ENCODE measurements at places on chromosomes 6 and 20.

DNA sequence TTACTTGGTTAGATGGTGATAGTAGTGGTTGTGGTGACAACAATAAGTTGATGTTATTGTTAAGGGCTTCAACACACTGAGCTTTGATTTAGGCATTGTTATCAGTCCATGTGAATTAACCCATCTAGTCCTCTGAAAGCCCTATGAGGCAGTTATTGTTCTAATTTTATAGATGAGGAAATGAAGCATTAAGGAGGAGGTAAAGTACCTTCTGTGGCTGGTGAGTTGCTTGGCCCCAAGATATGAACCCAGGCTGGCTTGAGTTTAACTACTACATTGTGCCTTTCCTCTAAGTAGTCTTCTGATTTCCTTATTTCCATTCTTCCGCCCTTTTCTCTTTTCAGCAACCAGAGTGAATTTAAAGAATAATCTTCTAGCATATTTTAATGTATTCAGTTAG lies 81.7 kb downstream of the QKI start:
- no peak for DNase-seq

DNA sequence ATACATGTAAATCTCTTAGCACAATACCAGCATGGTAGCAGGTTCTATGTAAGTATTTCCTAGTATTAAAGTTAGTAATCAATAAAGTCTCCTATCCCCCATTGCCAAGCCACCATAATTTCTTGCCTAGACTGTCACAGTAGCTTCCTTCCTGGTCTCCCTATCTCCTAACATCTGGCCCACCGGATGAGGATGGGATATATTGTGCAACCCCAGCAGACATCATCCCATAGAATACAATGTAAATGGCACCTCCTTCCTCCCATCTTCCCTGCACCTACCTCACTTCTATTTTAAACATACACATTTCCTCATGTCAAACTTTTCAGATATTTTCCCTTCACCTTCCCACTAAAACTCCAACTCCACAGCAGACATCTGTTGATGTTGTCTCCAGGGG lies 3.5 kb upstream of the BTN3A1 start:
- no peak for DNase-seq

GRCh38 chr6:161954699-161955276 lies 680.9 kb upstream of the AGPAT4 start:
- no peak for DNase-seq

GRCh38 chr20:24458436-24458835 lies 11.0 kb upstream of the SYNDIG1 start:
- no peak for DNase-seq

DNA sequence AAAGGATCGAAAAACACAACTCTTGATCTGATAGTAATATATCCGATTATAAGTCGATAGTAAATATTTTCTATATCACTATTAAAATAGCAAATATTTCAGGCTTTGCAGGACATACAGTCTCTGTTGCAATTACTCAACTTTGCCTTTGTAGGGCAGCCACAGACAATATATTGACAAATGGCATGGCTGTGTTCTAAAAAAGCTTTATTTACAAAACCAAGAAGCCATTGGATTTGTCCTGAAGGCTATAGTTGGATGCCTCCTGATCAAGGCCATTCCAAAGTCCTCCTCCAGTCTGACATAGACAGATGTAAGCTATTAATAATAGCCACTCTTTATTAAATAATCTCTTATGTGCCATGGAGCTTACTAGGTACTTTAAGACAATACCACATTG lies 5.9 kb downstream of the OCSTAMP start:
- DNase-seq: peak; percentile 31

DNA sequence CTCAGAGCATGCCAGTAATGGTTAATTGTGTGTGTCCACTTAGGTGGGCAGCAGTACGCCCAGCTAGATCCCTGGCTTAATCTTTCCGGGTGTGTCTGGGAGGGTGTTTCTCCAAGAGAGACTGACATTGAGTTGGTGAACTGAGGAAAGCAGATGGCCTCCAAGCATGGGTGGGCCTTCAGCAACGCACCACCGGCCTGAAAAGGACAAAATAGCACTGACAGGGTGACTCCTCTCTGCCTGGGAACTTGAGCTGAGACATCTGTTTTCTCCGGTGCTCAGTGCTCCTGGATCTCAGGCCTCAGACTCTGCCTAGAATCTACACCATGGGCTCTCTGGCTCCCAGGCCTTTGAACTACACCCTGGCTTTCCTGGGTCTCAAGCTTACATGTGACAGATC lies 43.2 kb downstream of the C6orf118 start:
- DNase-seq: no peak

- no peak for DNase-seq
These were observed 18.3 kb upstream of the ADGRF4 start for GRCh38 chr6:47680051-47680450.

DNA sequence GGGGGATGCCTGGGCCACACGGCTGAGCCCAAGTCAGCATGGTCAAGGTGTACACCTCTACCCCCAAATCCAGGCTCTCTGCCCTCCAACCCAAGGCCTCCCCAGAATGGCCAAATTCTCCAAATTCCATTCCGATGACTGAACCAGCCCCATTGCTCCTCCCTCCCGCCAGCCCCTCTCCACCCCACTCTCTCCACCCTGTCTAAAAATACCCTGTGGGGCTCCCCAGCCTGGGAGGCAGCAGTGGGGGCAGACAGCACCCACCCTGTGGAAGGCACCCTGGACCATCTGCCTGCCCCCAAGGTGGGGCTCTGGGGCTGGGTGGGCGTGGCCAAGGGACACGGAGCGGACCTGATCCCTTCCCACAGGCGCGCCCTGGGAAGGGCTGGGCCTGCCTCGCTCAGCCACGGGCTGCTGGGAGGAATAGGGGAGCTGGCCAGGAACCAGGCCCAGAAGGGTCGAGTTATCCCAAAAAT lies 11.4 kb downstream of the TEAD3 start:
- peak; percentile 72 for DNase-seq

- DNase-seq: peak; percentile 87
These were observed 50.5 kb upstream of the DST start for GRCh38 chr6:56693246-56693607.

DNA sequence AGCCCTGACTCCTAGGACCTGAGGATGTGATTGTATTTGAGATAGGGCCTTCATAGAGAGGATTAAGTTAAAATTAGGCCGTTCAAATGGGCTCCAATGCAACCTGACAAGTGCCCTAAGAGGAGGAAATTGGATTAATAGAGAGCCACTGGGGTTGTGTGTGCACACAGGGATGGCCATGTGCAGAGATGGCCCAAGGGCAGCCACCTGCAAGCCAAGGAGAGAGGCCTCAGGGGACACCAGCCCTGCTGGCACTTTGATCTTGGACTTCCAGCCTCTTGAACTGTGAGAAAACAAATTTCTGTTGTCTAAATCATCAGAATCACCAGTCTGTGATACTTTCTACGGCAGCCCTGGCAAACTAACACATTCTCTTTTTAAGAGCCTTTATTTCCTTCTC lies 598.8 kb downstream of the UTRN start:
- DNase-seq: no peak

DNA sequence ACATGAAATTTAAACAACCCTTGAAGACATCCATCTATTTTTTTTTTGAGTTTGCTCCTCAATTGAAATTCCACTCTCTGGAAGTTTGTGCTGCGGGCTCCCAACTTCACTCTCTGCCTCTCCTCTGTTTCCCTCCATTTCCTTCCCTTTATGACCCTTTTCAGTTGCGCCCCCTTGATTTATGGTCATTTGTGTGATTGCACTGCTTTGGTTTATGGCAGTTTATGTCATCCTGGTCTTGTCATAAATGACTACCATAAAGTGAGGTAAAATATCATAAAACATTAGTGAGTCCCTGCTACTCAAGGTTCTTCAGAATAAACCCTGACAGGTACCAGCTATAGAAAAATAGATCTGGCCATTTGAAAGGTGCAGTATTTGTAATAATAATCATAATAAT lies 348.3 kb upstream of the ZFP64 start:
- DNase-seq: no peak

- DNase-seq: no peak
These were observed 61.3 kb upstream of the FERMT1 start for GRCh38 chr20:6184086-6184485.

DNA sequence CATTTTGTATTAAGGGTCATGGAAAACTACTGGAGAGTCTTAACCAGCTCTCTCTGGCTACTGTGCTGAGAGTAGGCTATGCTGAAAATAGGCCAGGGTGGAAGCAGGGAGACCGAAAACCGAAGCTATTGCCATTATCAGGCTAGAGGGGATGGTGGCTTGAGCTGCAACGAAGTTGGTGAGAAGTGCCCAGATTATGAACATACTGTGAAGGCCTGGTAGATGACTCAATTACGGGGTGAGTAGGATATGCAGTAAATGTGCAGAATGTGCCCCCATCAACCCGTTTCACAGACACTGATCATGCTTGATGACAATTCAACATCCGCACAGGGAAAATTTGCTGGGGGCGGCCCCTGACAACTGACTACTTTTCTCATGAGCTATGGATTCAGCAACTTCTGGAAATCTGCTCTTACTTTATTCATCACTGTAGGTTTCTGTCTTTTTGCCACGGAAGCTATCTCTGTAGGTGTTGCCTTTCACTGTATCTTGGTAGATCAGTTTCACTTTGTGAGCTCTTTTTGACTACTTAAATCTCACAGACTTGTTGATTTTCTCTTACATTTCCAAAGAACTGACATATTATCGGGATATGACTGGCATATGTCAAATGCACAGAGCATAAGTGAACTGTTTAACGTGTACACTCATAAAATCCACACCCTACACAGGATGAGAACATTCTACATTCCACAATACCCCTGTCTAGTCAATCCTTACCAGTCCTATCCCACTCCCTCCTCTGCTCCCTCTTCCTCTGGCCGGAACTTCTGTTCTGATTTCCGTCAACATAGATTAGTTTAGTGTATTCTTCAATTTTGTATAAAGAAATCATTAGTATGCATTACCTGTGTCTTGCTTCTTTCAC lies 15.5 kb upstream of the MEP1A start:
- DNase-seq: no peak

DNA sequence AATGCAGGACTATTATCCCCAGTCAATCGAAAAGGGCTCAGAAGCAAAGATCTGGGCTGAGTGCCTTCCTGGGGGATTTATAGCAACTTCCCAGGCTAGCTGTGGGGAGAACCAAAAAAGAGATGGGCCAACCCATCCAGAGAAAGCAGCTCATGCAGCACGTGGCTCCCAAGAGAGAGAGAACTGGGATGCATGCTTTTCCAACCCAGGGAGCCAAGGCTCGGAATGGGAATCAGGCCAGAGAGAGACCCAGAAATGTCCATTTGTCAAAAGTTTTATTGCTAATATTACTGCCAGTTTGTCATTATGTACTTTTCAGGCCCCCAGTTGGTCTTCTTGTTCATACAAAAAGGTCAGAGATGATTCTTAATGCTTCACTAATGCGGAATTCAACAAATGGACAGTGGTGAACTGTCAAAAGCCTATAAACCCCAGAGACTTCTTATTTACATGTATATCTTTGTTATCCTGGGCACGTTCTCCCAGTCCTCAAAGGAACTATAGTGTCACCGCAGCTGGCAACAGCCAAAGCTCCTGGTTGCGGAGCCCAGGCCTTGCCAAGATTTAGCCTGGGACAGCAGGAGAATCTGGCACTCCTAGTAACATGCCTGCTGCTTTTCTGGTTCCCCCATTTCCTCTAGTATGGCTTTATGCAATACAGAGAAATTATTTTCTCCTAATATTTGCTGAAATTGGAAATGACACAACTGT lies 139.1 kb upstream of the POU3F2 start:
- DNase-seq: no peak

- DNase-seq: peak; percentile 67
These were observed 134.7 kb upstream of the RNF24 start for GRCh38 chr20:4150070-4150441.

- DNase-seq: no peak
These were observed 37.2 kb downstream of the C6orf132 start for GRCh38 chr6:42105156-42105648.

DNA sequence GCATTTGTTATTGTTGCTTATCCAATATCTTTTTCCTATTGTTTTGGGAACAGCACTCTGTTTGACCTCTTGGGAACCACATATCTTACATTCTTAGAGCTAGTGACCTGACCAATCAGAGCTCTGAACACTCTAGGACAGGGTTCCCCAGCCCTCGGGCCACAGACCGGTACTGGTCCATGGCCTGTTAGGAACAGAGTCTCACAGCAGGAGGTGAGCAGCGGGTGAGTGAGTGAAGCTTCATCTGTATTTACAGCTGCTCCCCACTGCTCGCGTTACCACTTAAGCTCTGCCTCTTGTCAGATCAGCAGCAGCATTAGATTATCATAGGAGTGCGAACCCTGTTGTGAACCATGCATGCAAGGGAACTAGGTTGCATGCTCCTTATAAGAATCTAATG lies 226.0 kb upstream of the TSHZ2 start:
- no peak for DNase-seq

DNA sequence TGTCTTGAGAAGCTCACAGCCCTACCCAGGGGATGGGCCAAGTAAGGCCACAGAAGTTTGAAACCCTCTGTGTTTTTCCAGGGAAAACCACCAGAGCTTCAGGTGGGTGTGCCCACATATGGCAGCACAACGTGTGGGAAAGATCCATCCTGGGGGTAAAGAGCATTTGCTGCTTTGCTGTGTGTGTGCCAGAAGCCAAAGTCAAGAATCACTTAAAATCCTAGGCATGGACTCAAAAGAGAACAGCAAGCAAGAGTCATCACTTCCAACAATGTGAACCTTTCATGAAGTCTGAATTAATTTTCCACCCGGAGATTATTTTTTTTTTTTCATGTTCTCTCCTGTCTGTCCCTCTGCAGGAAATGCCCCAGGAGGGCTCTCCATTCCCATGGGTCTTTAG lies 308.2 kb upstream of the SGK1 start:
- peak; percentile 41 for DNase-seq

GRCh38 chr6:45597424-45597823 lies 219.7 kb upstream of the SUPT3H start:
- no peak for DNase-seq

GRCh38 chr6:15062516-15063252 lies 183.2 kb upstream of the JARID2 start:
- DNase-seq: peak; percentile 81

DNA sequence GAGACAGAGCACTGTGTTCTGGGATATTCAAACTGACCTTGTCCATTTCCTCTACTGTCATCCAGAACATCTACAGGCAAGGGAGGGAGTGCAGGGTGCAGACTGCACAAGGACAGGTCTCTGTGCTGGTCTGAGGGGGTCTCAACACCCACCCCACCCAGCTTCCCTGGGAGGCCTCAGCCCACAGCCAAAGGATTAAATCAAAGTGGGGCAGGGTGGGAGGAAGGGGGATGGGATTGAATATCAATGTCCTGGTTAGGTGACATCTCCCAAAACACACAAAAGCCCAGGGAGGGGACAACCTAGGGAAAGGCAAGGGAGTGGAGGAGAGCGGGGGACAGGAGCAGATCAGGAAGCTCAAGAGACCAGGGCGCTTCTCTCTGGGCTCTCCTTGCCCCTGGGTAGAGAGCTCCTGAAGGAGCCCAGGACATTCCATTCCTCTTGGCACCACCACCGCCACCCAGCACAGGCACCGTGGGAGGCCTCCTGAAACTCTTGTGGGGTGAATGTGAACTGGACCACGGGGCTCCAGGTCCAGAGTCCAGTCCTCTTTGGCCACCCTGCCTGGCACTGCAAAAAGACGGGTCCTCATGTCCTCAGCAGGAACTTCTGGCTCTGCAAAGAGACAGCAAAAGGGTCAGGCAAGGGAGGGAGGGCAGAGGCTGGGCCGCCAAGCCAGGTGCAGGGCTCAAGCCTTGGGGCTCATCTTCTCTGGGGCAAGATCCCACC lies 73.9 kb downstream of the JPH2 start:
- no peak for DNase-seq

All from fibroblast of the aortic adventitia (primary cell).